Esophagus muscularis mucosa (tissue), 4 donors: ENCODE measurements at places on chromosomes 4 and X. TPM values are rescaled to one million over a fixed set of nuclear protein-coding genes. Genes with fewer than 3 reads are reported as not detected.

- H3K27me3 ChIP-seq, result no peaks in the 10 kb centered on the region
- DNase-seq, result no peak
- H3K27ac ChIP-seq, result no peak overlapping the region
These were observed 211.2 kb downstream of the NSUN7 start for GRCh38 chr4:40960941-40961340.

DNA sequence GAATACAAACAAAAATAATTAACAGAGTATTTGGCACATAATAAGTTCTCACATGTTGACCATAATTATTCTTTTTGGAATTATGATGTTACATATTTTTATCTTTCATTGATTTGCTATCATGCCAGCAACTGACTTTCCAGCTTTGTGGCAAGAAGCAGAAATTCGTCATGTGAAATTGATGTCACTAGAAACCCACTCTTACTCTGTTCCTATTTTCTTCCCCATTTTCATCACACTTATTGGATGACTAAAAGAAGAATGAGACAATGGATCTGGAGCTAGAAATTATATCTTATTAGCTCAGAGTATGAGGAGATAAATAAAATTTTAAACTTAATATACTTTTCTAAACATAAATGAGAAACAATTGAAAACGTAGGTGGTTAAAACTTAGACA lies 31.9 kb downstream of the EGF start:
- no peak overlapping the region for H3K4me3 ChIP-seq
- DNase-seq, result no peak
- no peaks in the 10 kb centered on the region for H3K4me1 ChIP-seq
- H3K36me3 ChIP-seq, result no peaks in the 10 kb centered on the region

DNA sequence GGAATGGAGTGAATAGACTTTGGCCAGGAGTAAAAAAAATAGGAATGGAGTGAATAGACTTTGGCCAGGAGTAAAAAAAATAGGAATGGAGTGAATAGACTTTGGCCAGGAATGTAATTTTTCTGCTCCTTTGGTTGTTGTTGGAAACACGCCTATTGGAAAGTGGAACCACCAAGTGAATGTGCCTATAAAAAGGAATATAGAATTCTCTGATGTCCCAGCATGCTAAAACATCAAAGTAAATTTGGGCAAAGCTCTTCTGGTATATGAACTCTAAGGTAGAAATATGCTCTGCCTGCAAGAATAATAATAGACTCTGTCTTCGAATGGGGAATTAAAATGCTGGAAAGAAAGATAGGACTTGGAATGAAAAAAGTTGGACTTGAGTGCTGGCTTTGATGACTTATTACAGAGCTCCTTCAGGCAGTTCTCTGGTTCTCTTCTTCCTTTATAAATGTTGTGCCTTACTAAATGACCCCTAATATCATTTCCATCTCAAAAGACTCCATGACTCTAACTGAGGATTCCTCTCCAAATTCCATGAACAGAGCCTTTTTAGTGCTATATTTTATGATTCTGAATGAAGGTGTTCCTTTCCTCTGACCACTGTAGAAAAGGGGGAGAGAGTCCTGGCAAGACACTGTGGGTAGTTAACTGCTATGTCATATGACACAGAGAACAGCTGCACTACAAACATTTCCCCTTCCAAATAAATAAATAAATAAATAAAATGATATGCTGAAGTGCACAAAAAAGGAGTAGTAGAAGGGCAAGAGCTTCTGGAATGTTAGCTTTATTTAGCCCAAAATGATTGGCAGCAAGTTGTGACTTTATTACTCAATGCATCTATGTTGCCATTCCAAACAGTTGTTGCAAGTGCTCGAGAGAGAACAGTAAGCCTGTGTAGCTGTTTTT lies 13.5 kb upstream of the GBA3 start:
- H3K36me3 ChIP-seq, result no peaks in the 10 kb centered on the region
- no peaks in the 10 kb centered on the region for H3K27me3 ChIP-seq
- H3K27ac ChIP-seq, result no peak overlapping the region

AASDH gene
- 9.3 TPM for total RNA-seq

- peaks cover 17% of the 10 kb centered on the region for H3K4me1 ChIP-seq
- no peak for DNase-seq
- no peak overlapping the region for H3K4me3 ChIP-seq
- no peak overlapping the region for H3K27ac ChIP-seq
- H3K27me3 ChIP-seq, result no peaks in the 10 kb centered on the region
These were observed 41.7 kb downstream of the KDM6A start for GRCh38 chrX:44914532-44915198.

DNA sequence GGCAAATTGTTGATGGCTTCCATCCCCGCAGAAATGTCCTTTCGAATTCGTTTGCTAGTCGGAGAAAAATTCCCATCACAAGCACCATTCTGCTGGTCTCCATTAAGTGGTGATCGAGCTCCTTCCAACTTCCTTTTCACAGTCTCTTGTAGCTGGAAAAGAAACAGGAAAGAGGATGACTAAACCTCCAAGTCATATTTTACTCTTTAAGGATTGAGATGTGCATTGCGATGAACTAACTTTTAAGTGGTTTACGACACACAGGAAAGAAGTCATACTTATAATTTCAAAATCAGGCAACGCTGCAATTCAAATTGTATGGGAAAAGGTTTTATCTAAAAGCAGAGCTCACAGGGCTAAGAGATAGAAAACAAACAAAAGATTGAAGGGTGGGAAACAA lies 225.2 kb downstream of the MGST2 start:
- H3K36me3 ChIP-seq, result peaks cover 7% of the 10 kb centered on the region
- no peak overlapping the region for H3K4me3 ChIP-seq
- no peak overlapping the region for H3K27ac ChIP-seq
- DNase-seq, result no peak

GRCh38 chr4:65482410-65482809 lies 187.9 kb downstream of the EPHA5 start:
- H3K27ac ChIP-seq, result no peak overlapping the region
- no peak overlapping the region for H3K4me3 ChIP-seq
- H3K27me3 ChIP-seq, result no peaks in the 10 kb centered on the region
- H3K36me3 ChIP-seq, result no peaks in the 10 kb centered on the region
- no peak for DNase-seq

DNA sequence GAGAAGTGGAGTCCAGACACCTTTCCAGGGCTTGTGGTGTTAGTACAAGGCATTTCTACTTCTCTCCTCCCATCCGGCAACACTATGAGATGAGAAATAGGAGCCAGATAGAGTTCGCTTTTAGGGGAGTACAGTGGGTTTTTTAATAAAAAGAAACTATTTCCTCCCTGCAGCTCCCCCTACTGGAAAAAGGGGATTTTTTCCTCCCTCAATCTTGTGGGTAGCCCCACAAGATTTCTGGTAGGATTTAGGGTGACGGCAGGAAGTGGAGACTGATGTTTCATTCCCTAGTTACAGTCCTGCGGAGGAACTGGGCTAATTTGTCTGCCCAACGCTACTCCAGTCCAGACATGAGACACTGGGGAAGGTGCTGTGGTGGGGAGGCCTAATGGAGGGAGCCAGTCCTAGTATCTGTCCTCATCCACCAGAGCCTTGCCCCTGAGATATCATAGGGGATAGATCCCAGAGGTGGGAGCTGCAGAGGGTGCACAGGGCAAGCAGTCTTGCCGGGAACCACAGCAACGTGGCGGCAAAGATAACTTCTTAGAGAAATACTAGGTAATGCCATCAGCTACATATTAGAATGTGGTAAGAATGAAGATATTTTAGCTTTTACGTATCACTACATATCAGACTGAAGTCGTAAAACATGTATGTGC lies 45.5 kb upstream of the PRKG2 start:
- no peaks in the 10 kb centered on the region for H3K36me3 ChIP-seq
- H3K4me1 ChIP-seq, result no peaks in the 10 kb centered on the region
- no peak for DNase-seq
- no peaks in the 10 kb centered on the region for H3K27me3 ChIP-seq
- H3K4me3 ChIP-seq, result no peak overlapping the region
- no peak overlapping the region for H3K27ac ChIP-seq

GRCh38 chrX:2561456-2561855 lies 60.7 kb upstream of the DHRSX start:
- DNase-seq, result no peak
- no peaks in the 10 kb centered on the region for H3K4me1 ChIP-seq
- no peak overlapping the region for H3K4me3 ChIP-seq
- H3K27me3 ChIP-seq, result no peaks in the 10 kb centered on the region

GATA1 gene
- total RNA-seq, result not detected

JCHAIN gene
- total RNA-seq, result 2.1 TPM

GRCh38 chr4:129327637-129328036 lies 231.7 kb downstream of the C4orf33 start:
- H3K36me3 ChIP-seq, result no peaks in the 10 kb centered on the region
- no peak overlapping the region for H3K27ac ChIP-seq
- H3K4me1 ChIP-seq, result no peaks in the 10 kb centered on the region
- H3K4me3 ChIP-seq, result no peak overlapping the region
- DNase-seq, result no peak

- H3K27ac ChIP-seq, result no peak overlapping the region
- H3K4me1 ChIP-seq, result no peaks in the 10 kb centered on the region
- no peaks in the 10 kb centered on the region for H3K27me3 ChIP-seq
- no peak for DNase-seq
- H3K4me3 ChIP-seq, result no peak overlapping the region
These were observed 104.9 kb upstream of the ARMCX2 start for GRCh38 chrX:101764538-101764937.

- no peak for DNase-seq
- no peaks in the 10 kb centered on the region for H3K36me3 ChIP-seq
- H3K4me3 ChIP-seq, result no peak overlapping the region
- no peaks in the 10 kb centered on the region for H3K4me1 ChIP-seq
These were observed 159.7 kb downstream of the SH2D1A start for GRCh38 chrX:124506066-124506465.

DNA sequence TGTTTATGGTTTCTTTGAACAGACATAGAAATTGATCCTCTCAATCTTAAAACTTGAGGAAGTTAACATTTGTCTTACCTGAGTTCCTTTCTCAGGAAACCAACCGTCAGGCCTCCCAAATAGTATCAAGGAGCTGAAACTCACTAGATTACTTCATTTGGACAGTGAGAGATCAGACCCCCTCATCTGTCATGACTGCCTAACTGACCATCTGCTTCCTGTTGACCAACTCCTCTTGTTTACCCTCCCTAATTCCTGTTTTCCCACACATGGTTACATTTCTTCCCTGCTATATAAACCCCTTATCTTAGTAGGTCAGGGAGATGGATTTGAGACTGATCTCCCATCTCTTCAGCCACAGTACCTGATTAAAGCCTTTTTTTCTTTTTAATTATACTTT lies 46.2 kb upstream of the NMU start:
- H3K27me3 ChIP-seq, result no peaks in the 10 kb centered on the region

- H3K4me3 ChIP-seq, result no peak overlapping the region
- no peaks in the 10 kb centered on the region for H3K36me3 ChIP-seq
- no peak overlapping the region for H3K27ac ChIP-seq
- H3K4me1 ChIP-seq, result peaks cover 6% of the 10 kb centered on the region
- DNase-seq, result no peak
These were observed 4.1 kb downstream of the ZNF280C start for GRCh38 chrX:130264573-130264972.
